Ureter (tissue), 1 donor: ENCODE measurements at places on chromosomes 6 and 20. TPM values are rescaled to one million over a fixed set of nuclear protein-coding genes. Genes with fewer than 3 reads are reported as not detected.
A peak's percentile ranks its signal among the peaks of the same experiment; 100 is the strongest.

GRCh38 chr6:14447240-14447639 lies 329.7 kb downstream of the CD83 start:
- DNase-seq, result no peak

RAET1E gene
- total RNA-seq, result 5.5 TPM

TRIM15 gene
- not detected for total RNA-seq

DNA sequence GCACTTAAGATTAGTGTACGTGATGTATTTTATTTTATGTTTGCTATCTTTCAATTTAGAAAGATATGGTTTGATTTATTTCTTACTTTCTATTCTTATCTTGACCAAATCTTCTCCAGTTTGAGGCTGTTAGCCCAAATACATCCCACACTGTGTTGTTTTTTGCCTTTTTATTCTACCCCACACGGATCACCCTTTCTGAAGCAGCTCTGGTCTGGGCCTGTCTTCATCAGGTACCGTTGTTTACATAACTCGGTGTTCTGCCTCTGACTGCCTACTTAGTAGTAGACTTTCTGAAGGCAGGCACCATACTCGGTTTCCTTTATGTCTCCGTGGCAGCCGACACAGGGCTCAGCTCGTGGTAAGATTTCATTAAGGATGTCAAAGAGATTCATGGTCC lies 95.0 kb downstream of the PHACTR1 start:
- no peak for DNase-seq

HLA-DQB1 gene
- total RNA-seq, result 6.3 TPM

- no peak for DNase-seq
These were observed 15.4 kb upstream of the PAQR8 start for GRCh38 chr6:52346503-52346902.

DNA sequence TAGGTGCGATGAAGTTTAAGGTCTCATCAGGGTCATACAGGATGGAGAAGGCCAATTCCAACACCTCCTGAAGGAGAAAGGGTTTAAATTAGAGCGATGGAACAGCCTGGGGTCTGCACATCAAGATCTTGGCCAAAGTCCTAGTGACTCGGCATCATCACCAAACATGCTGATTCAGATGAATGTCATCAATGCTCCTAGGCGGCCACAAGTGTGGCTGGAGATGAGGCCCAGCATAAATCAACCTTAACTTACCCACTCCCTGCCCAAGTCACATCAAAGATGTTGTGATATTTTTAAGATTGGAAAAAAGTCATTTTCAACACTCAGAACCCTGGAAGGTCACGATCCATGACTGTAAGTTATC lies 37.5 kb downstream of the ELMO2 start:
- DNase-seq, result no peak

- no peak for DNase-seq
These were observed 6.9 kb downstream of the PSMF1 start for GRCh38 chr20:1125277-1125676.

SPAG4 gene
- total RNA-seq, result 18.4 TPM

- DNase-seq, result no peak
These were observed 235.9 kb downstream of the BTBD3 start for GRCh38 chr20:12153628-12154027.

PREX1 gene
- total RNA-seq, result 19.9 TPM

- DNase-seq, result no peak
These were observed 16.4 kb downstream of the MICA start for GRCh38 chr6:31419842-31420241.

MUC21 gene
- not detected for total RNA-seq

DNA sequence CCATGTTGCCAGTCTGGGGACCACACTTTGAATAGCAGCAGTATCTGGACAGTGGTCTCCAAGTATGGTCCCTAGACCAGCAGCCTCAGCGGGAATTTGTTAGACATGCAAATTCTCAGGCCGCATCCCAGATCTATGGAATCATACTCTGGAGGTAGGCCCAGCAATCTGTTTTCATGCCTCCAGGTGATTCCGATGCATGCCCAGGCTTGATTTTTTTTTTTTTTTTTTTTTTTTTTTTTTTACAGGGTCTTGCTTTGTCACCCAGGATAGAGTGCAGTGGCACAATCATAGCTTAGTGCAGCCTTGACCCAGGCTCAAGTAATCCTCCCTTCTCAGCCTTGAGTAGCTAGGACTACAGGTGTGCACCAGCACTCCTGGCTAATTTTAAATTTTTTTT lies 682 bp upstream of the SLA2 start:
- DNase-seq, result no peak

RNF217 gene
- total RNA-seq, result 26.5 TPM

BPI gene
- not detected for total RNA-seq

HCK gene
- 6.1 TPM for total RNA-seq

PGC gene
- total RNA-seq, result not detected

PSMA7 gene
- 181 TPM for total RNA-seq

GRCh38 chr6:49955847-49956246 lies 8.1 kb downstream of the DEFB114 start:
- no peak for DNase-seq

- no peak for DNase-seq
These were observed 112.5 kb downstream of the FAM50B start for GRCh38 chr6:3961581-3962215.

DNA sequence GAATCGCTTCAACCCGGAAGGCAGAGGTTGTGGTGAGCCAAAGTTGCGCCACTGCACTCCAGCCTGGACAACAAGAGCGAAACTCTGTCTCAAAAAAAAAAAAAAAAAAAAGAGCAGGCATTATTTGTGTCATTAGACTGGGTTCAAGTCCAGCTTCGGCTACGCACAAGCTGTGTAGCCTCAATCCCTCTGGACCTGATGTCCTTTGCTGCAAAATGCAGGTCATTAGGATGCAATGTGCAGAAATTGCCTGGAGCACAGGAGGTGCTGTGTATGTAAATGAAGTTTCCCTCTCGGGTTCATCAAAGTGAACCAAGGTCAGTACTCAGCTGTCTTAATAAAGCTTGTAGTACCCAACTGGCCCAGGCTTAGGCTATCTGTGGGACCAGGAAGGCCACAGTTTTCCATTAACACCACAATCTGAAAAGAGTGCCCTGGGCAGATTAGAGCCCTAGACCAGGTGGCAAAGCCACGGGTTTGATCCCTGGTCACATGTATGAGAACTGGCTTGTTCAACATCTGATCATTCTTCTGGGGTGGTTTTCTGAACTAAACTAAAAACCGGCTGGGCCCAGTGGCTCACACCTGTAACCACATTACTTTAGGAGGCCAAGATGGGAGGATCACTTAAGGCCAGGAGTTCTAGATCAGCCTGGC lies 155.3 kb downstream of the ZMYND8 start:
- DNase-seq, result no peak

MYL9 gene
- 1,028 TPM for total RNA-seq

DNA sequence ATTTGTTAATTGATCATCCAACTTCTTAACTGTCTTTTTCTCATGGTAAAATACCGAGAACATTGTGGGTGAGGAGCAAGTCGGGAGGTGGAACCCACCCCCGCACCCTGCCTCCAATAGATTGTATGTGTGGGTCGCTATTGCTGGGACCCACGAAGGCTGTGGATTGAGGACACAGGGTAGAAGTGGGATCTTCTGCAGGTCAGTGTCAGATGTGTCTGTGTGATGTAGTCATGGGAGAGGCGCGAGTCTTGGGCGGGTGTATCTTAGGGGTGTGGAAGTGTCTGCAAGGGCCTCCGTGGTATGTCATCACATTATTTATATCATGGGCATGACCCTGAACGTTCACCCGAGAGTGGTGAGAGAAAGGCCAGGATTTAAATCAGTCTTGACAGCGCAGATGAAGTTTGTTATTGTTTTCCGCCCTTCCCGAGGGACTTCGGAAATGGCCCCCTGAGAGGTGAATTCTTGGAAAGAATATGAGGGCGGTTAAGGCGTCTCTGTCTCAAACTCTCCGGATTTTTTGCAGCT lies 472 bp upstream of the PAQR8 start:
- peak; percentile 54 for DNase-seq

DNA sequence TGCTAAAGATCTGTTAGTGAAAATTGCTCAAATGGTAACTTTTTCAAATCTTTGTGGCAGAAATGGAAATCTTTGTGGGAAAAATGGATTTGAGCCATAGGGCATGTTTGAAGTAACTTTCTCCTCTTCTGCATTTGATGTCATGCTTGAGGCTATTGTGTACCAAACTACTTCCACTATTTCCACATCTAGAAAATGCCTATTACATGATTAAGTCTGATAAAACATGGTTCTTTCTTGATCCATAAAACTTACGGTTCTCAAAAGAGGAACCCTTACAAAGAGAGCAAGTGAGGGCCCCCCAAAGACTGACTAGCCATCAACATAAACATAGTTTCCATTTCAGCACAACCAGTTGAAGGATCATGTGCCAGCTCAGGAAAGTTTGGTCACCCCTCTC lies 150.6 kb downstream of the NFATC2 start:
- no peak for DNase-seq

SMIM29 gene
- total RNA-seq, result 43.2 TPM

TMEM217 gene
- 1.2 TPM for total RNA-seq

- no peak for DNase-seq
These were observed 133.8 kb downstream of the GMPR start for GRCh38 chr6:16372029-16372776.

B3GAT2 gene
- total RNA-seq, result not detected

DNA sequence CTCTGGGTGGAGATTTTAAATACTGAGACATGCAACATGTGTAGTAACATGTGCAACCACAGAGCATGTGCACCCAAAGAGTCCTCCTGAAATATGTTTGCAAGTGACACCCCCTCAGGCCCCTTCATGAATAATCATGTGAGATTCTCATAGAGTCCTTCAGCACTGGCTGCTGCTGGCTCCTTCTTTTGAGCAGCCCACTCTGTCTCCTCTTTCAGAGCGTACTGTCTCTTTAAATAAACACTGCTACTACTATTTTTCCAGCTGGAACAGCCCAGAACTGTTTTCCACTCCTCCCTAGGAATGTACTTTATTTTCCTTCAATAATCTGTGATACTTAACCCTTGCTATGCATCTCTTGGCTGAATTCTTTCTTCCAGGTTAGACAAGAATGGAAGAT lies 42.0 kb downstream of the HLA-DRB5 start:
- no peak for DNase-seq

KIF25 gene
- total RNA-seq, result not detected

FRK gene
- total RNA-seq, result 11.5 TPM

LY6G6C gene
- not detected for total RNA-seq

DNA sequence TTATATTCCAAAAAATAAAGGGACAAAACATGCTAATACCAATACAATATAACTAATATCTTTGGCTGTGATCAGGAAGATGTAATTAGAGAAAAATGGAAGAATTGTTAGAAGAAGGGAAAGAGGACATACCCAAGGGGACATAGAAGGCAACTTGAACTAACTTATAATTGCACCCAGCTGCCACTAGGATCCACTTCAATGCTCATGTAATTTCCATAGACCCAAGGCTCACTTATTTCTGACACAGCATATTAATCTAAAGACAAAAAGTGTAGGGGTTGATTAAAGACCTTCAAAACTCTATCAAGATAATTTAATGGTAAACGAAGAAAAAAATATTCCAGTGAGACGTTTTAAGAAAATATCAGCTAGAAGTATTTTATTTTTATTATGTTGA lies 396.0 kb upstream of the ADGRB3 start:
- DNase-seq, result no peak

- no peak for DNase-seq
These were observed 66.2 kb upstream of the RALGAPA2 start for GRCh38 chr20:20778676-20779075.

DNA sequence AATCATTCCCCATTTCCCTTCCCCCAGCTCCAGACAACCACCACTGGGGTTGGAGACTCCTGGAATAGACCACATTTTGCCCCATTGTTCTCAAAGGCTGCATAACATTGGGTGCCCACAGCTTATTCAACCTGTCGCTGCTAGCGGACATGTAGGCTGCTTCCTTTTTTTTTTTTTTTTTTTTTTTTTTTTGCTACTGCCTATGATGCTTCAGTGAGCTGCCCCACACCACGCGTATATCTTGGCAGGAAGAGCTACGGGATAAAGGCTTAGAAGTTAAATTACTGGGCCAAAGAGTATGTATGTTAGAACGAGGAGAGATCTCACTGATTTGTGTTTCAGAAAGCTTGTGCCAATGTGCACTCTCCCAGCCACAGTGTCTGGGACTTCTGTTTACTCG lies 7.0 kb downstream of the LBP start:
- DNase-seq, result no peak

SEMG1 gene
- not detected for total RNA-seq

DNA sequence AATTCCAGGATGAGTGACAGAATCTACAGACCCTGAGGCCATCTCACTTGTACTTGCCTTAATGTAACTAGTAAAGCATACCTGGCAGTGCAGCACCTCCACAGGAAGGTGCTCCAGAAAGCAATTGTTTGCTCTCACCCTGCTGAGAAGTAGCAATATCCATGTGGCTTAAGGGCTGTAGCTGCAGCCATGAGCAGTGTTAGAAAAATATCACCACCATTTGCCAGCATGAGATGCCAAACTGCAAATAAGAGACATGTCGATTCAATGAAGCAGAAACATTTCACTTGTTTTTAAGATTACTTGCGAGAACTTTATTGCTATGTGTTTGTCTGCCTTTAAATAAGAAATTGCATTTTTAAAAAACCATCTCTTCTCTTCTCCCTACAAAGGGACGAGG lies 151.5 kb downstream of the PRL start:
- no peak for DNase-seq

DNA sequence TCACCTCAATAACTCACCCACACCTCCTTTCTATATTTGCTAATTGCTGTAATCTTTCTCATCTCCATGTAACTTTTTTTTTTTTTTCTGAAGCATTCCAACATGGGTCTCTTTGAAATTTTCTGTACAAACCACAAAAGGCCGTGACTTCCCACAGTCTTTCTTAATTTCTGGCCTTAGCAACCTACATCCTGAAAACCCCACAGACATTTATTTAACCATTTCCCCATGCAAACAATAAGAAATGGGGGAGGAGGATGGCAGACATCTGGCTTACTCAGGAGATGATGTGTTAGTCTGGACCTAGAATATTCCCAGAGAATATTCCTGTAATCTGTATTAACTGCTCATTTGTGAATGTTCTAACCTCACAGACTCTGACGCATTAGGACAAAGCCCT lies 57.6 kb downstream of the MEP1A start:
- no peak for DNase-seq

DNA sequence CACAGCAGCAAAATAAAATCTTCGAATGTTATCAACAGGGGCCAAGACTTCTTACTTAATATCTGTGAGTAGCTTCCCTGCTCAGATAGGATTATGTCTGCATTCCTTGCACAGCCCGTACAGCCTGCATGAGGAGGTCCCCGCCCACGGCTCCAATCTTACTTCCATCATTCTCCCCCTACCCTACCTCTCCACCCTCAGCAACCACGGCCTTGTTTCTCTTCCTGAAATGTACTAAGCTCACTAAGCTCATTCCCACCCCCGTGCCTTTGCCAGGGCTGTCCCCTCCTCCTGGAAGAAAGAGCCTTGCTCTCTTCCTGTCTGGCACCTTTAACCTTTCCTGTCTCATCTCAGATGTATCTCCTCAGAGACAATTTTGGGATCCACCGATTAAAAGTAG lies 120.4 kb downstream of the BCAS1 start:
- DNase-seq, result no peak

- DNase-seq, result no peak
These were observed 212.7 kb downstream of the TMEM242 start for GRCh38 chr6:157110607-157111006.
